H7 (cell line): ENCODE measurements at places on chromosomes 6 and 20.

DNA sequence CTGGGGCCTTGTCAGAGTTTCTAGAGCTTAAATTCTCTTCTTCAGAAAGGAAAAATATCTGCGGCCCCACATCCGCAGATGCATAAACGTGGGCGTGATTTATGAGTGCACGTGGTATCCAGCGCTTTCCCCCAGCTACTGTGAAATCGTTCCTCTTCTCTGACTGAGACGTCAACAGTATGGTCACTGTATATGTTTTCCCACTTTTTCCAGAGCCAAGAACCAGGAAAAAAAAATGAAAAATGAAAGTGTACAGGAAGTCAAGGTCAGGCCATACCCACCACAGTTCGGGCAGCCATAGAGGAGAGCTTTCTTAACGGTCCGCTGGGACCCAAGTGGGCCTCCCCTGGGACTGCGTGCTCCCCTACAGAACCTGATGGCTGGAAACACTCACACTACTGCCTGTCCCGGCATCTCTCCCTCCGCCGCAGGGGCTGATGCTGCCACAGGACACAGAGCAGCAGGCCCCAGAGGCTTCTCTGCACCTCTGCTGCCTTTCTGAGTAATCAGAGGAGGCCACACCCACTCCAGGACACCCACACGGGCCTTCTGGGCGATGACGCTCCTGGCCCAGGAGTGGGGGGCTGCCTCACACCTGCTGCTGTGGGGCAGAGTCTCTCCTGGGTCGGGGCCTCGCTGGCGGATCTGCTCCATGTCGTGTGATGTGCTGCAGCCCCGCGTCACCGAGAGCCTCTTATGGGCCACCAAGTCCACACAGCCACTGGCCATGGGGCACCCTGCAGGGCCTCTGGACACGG, 16.4 kb upstream of the STX16 start:
- DNase-seq: no peak

DNA sequence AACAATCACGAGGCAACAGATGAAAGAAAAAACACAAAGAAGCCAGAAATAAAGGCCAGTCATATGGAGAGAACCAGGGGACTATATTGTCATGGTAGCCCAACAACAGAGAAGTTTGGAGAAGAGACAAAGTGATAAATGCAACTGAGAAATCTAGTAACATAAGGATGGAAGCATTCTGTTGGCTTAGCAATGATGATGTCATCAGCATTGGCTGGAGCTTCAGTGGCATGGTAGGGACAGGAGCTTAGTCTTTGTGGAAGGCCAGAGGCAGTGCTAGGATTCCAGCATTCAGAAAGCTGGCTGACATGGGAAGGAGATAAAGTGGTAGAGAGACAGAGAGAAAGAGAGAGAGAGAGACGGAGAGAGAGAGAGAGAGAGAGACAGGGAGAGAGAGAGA, 276.4 kb downstream of the TRDN start:
- DNase-seq: no peak

DNA sequence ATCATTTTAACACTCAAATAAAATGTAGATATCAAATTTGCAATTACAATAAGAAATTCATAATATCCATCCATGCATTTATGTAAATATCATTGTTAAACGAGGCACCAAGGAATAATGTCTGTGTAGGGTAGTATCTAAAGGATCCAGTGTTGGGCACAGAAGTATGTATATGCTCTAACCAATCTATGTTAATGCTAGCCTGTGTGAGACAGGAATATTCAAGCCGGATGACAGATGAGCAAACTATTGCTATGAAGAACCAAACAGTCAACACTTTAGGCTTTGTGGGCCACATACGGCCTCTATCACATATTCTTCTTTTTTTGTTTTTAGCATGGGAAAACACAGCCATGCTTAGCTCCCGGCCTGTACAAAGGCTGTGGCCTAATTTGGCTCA, 45.0 kb downstream of the HUS1B start:
- DNase-seq: no peak

DNA sequence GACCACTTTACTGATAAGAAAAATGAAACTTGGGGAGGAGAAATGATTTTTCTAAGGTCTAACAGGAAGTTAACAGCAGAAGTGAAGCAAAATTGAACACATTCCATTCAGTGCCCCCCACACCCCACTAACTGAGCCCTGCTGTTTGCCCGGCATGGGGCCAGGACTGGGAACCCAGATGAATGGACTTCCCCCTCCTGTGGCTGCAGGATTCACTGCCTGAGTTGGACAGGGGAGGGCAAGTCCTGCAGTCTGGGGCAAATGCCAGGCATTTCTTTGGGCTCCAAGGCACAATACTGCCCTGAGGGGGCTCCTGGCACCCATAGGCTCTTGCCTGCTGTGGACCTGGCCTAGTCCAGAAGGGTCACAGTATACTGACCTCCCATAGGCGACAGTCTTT, 28.3 kb downstream of the FYN start:
- peak; percentile 60 for DNase-seq

DNA sequence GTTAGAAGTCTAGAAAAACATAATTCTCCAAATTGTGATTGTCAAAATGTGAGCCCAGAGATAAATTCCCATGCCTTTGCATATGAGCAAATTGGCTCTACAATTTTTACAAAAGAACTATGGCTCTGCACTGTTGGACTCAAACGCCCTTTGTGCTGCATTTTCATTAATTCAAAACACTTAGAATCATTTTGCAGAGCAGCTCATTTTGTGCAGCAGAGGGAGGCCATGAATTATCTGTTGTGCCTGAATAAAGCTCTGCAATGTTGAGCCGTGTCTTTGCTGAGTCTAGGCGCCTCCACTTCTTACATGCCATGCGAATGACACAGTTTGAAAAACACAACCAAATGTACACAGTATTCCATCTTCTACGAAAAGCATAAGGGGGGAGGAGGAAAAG, 230.2 kb downstream of the PRKN start:
- no peak for DNase-seq

GRCh38 chr6:39527792-39528564, 197.2 kb downstream of the KIF6 start:
- DNase-seq: no peak

DNA sequence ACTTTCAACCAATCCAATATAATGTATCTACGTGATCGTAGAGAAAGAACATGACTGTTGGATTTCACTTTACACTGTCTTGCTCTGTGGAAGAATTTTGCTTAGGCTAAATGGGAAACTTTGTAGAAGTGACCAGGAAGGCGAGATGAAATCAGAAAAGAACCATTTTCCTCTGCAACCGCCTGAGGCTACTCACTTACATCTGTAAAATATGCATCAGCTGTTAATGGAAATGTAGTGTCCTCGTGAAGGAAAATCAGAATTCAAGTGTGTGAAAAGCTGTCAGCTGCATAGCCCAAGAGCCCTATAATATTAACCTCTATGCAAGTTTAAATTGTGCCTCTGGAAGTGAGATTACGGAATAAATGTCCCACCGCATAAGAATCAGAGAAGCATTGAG, 277.9 kb downstream of the C6orf118 start:
- DNase-seq: no peak

- no peak for DNase-seq
Observed at GRCh38 chr6:154218787-154219186, 137.8 kb downstream of the IPCEF1 start.

- no peak for DNase-seq
Observed at GRCh38 chr6:150220634-150221551, 78.0 kb downstream of the PPP1R14C start.

GRCh38 chr20:21134883-21135493, 9.1 kb downstream of the KIZ start:
- DNase-seq: no peak

DNA sequence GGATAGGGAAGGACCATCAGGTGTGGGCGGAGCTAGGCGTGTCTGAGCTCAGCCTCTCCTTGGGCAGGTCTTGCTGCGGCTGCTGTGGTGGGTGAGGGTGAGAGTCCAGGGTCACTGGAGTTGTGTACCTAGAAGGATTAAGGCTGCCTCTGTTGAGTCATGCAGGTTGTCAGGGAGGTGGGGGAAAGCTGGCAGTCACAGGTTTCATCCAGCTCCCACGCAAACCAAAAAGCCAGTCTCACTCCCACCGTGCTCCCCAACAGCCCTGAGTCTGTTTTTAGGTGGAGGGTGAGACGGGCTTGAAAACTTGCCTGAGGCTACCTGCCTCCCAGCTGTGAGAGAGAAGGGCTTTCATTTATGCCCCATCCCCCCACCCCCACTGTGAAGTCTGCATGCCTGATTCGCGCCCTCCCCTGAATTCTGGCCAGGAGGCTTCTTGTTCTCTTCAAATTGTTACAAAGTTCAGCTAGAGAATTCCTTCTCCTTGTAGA, 161.5 kb downstream of the MYLK4 start:
- DNase-seq: no peak

GRCh38 chr20:51271931-51272330, 249.0 kb upstream of the KCNG1 start:
- DNase-seq: no peak

GRCh38 chr6:99590728-99591672, 15.6 kb upstream of the PRDM13 start:
- DNase-seq: peak; percentile 72

- no peak for DNase-seq
Observed at GRCh38 chr6:125014661-125014957, 52.4 kb downstream of the RNF217 start.

GRCh38 chr20:44218446-44218845, 7.9 kb upstream of the OSER1 start:
- no peak for DNase-seq

DNA sequence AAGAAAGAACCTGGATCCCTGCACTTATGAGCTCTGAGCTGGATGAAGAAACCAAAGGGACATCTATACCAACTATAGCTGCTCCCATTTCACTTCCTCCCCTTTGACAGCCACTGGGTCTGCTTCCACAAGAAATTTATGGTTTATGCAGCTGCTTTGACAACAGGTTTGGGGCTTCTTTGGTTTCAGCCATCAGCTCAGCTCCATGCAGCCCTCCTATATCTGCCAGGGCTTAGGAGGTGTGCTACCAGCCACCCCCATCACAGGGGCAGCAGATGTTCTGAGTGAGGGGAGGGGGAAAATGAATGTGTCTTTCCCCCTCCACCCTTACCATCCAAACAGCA, 29.2 kb upstream of the PKHD1 start:
- no peak for DNase-seq

DNA sequence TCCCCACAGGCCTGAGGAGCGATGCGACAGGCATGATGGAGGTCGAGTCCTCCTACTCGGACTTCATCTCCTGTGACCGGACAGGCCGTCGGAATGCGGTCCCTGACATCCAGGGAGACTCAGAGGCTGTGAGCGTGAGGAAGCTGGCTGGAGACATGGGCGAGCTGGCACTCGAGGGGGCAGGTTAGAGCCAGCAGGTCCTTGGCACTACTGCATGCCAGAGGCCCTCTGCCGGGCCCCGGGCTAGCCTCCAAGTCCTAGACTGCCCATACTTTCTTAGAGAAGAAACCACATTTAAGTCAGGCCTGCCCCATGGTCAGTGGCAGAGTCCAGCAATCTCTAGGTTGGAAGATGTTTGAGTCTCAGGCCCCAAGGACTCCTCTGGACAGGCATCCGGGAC, 32.1 kb downstream of the PKIG start:
- no peak for DNase-seq

DNA sequence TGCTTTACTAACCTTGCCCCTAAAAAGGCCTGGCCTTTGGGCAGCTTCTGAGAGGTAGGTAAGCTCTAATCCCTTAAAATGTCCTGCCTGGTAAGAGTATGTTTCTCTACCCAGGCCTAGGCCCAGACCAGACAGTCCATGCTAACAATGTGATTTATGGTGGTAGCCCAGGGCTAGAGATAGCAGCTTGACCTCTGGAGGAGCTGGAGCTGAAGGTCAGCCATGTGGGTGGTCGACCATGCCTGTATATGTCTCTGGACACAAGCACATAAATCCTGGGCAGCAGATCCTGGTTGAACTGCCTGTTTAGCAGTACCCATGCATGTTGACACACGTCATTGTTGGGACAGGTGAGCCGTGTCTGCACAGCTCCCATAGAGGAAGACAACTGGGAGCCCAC, 62.1 kb upstream of the PHACTR1 start:
- DNase-seq: no peak

DNA sequence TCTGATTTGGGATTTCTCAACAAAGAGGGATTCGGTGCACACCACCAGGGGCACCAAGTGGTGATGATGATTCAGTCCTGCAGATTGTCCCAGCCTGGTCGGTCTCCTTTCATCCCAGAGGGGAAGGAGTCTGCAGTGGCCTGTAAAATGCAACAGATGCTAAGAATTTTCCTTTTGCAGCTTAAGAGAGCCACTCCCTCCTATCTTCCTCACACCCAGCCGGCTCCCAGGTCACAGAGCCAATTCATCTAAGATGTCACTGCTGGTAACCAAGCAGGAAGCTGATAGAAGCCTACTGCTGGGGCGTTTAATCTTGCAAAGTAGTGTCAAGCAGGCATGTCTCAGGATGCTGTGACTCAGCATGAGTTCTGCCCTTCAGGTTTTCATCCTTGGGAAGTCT, 203.8 kb upstream of the LRFN2 start:
- no peak for DNase-seq

GRCh38 chr6:137036566-137037300, 8.0 kb downstream of the IL20RA start:
- DNase-seq: no peak

- DNase-seq: no peak
Observed at GRCh38 chr20:17641993-17642392, 40.0 kb downstream of the RRBP1 start.

GRCh38 chr6:29563435-29563965, 4.0 kb upstream of the UBD start:
- no peak for DNase-seq
